ENCODE measurements at places on chromosomes 2 and 18. TPM values are rescaled to one million over a fixed set of nuclear protein-coding genes. Genes with fewer than 3 reads are reported as not detected.

The CTNNA2 gene
- total RNA-seq, result 2.3 TPM

The GPAT2 gene
- total RNA-seq, result 2.0 TPM

The MYO3B gene
- 13.5 TPM for total RNA-seq

The DSEL gene
- 29.2 TPM for total RNA-seq
